ENCODE measurements at places on chromosomes 12 and 14.

- DNase-seq = no peak
These were observed 144.5 kb downstream of the TGFB3 start for GRCh38 chr14:75837151-75837787.

DNA sequence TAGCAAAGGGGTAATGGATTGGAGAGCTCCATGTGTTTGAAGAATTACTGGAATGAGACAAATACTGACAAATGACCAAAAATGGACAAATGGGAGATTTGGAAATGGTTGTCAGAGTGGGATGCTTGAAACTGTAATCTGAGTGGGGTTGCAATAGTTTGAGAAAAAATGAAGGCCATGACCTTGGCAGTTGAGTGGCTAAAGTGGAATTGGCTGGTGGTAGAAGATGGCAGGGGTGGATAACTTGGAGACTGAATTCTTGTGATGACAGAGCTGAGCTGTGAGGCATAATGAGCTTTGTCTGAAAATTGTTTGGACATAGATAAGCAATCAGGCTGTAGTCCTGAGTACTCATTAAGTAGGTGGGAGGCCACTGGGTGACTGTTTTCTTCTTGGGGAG, 222.5 kb upstream of the PRICKLE1 start:
- DNase-seq = no peak

DNA sequence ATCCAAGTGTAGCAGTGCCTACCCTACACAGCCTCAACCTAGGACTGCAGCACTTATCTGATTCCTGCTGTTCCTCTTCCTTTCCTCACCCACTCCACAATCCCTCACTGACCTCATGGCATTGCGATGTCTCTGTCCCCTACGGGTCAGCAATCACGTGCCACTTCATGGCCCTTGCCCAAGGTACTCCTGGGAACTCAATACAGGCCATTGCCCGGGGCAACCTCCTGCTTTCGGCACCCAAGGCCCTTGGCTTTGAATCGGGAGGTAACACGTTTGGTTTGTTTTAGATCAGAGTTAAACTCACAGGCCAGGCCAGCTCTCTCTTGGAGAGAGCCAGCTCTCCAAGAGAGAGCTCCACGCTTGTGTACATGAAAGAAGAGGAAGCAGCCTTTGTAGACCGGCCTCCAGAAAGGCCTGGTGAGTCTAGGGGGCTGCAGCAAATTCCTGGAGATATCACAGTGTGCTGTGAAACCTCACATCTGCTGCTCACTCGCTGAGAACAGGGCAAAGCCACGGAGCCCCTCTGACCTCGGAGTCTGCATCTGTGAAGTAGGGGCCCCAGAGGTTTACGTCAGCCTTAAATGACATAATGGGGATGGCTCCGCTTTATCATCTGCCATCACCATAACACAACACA, 12.2 kb downstream of the CLMN start:
- no peak for DNase-seq

DNA sequence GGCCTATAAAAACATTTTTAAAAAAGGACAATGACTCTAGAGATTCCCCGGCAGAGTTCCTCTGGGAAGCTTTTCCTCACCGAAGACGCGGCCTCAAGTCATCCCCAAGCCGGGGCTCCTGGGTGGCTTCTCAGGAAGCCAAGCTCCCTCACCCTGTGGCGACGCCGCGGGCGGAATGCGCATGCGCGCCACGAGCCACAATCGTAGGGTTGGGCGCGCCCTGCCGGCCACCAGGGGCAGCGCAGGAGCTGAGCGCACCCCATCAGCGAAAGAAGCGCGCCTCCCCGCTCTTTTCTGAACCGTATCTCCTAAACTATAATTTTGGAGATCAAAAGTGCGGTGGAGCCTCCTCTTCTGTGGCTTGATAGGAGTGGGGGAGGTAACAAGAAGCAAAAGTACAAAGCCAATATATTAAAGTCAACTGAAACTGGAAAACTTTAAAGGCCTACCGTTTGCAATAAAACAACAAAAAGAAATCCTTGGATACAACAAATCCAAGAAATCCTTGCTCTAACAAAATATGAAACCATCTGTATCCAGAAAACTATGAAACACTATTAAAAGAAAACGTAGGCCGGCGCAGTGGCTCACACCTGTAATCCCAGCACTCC, 17.4 kb upstream of the CHFR start:
- peak; percentile 94 for DNase-seq

DNA sequence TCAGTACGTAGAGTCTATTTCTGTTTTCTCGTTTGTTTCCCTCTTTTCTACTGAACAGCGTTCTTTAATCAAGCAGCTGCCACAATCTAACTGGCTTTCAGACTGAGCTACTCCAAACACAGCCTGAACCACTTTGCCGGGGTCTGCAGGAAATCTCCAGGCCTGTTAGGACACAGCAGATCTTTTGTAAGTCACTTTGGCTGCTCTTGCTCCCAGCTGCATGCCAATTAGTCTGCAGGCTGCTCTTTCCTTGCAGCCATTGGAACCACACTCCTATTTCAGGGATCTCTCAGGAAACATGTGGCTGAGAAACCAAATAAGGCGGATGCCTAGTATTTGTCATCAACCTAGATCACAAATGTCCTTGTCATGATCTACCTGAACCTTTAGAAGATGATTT, 73.6 kb downstream of the TMTC1 start:
- DNase-seq = no peak

DNA sequence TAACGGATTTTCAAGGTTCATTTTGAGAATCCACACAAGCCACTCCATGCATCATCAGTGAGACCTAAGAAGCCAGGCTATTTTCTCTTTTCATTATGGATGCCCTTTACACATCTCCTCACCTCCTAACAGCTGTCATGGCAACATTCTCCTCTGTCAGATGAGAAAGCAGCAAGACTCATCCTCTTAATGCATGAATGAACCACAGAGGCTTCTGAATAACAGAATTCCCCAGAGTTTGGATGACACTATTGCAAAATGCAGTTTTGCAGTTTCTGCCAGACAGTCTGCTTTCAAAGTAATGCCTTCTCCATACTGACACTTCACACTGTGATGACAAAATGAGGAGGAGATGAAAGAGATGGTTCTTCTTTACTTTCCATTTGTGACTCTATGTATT, 286.7 kb upstream of the GRIP1 start:
- no peak for DNase-seq

- no peak for DNase-seq
These were observed 168.5 kb downstream of the FOXN3 start for GRCh38 chr14:89248411-89249064.

GRCh38 chr12:91094032-91094662, 17.1 kb downstream of the LUM start:
- no peak for DNase-seq

DNA sequence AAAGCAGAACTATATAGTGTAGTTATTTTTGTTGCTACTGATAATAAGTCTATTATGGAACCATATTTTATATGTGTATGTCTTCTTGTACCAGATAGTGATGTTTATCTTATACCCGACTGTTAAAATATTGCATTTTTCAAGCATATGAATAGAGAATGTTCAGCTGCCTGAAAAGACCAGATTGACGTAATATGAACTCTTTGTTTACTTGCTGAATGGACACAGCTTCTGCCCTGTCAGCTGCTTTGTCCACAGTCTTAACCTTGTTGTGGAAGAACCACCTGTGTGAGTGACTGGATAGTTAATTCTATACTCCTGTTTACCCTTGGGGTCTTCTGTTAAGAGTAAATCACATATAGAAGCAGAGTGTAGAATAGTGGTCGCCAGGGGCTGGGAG, 109.3 kb downstream of the LGR5 start:
- no peak for DNase-seq

DNA sequence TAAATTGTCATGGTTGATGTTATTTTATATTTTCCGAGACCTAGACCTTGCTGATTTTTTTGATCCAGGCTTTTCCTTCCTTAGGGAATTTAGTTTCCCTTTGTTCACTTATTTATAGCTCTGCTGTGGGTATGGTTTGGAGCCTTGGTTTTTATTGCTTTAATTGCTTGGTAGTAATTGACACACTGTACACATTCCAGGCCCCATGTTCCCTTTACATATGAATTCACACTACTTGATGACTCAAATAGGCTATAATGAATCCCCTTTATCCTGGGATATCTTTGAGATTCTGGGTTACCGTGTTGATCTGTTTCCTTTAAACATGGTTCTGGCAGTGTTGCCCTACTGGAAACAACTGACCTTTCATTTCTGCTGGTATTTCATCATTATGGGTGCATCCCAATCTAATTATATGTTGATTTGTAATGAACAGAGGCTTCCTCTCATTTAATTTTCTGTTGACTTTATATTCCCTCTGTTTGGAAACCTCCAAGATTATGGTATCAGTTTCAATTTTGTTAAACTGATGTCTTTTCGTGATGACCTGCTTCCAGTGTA, 424.0 kb downstream of the RAD51B start:
- no peak for DNase-seq

GRCh38 chr14:101783260-101784016, 21.9 kb downstream of the PPP2R5C start:
- DNase-seq = no peak

GRCh38 chr12:78057075-78057474, 226.4 kb downstream of the NAV3 start:
- no peak for DNase-seq

DNA sequence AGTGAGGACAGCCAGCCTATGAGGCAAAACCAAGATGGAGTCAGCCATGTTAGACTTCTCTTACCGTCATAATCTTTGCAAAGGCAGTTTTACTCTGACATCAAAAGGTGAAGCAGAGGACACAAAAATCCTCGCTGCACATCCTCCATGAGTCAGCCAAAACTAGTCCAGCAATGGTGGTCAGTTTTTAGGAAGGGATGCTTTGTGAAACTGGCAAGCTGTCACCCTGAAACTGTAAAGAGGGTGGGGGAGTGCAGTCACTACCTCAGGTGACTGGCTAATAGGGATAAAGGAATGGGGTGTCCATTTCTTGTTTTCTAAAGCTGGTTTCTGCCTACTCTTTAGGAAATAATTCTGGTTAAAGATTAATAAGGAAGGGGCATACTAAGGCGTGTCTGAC, 5.4 kb upstream of the CIPC start:
- DNase-seq = no peak

DNA sequence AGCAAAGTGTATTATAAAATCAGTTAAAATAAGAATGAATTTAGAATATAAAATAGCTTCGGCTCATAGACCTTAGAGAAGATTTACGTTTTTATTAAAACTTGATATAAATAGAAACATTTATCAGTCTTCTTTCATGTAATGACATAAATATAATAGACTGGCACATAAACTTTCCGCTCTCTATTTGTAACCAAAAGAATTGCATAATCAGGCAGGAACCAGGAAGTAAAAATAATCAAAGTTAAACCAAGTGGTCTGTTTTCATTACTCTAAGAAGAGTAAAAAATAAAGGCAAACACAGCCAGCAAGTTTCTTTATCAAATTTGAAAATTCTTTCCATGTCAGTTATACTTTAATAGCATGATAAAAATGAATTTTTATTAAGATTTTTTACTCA, 46.3 kb upstream of the ATP2A2 start:
- DNase-seq = no peak

DNA sequence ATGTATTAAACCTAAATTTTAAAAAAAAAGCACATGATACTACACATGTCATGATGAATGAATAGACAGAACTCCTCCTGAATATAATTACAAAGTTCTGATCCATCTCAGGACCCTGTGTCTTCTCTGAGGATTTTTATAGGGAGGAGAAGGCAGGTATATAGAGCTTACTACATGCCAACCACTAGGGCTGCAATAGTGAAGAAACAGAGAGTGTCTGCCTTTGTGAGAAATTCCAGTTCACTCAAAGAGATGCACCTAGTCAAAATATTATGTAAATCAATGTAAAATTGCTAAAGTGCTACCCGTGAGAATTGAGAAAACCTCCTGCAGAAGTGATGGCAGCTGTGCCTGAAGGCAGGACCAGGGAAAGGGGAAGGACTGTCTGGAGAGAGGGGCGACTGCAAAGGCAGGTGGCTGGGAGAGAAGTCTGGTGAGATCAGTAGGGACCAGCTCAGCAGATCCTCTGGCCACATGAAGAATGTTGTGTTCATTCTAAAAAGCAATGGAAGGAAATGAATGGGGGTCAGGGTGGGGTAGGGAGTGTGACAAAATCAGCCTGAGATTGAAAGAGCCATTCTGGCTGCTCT, 15.1 kb downstream of the ABHD4 start:
- no peak for DNase-seq

DNA sequence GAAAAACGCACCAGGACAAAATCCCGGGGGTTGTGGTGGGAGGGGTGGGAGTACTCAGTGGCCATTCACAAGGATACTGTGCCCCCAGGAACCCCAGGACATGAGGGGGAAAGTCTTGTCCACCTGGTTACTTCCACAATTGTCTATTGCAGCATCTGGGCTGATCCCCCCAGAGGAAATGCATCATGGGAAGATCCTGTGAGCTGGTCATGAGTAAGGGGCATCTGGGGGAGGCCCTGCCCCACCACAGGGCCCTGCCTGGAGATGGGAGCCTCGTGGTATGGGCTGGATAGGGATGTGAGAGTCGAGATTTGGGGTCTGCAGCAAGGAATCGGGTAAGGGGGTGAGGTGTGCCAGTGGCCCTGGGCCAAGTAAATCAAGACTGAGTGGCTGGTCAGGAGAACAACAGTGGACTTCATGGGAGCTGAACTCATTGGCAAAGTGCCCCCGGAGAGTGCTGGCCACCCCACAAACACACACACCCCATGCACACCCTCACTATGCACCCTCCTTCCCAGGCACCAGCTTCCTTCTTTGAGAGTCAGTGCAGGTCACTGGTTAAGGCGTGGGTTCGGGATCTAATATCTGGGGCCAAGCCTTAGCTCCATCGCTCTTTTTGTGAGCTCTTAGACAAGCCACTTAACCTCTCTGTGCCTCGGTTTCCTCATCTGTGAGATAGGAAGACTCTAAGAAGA, 3.0 kb upstream of the SERPINA1 start:
- no peak for DNase-seq

DNA sequence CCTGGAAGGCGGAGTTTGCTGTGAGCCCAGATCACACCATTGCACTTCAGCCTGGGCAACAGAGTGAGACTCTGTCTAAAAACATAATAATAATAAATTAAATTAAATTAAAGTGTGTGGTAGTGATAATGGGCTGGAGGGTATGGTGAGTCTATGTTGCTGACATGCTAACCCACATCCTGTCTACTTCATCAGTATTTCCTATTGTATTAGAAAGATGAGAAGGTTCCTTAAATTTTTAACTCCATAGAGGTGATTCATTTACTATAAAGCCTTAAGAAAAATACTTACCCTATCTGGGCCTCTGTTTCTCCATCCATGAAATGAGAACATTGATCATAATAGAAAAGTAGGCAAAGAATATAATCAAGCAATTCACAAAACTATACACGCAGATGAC, 280.5 kb downstream of the FBXL14 start:
- DNase-seq = no peak

Data from activated T-cell treated with anti-CD3 and anti-CD28 coated beads, Interleukin-2, amount 50 U/mL, for 48 hours (primary cell).